ENCODE measurements at places on chromosomes 7 and 10.

DNA sequence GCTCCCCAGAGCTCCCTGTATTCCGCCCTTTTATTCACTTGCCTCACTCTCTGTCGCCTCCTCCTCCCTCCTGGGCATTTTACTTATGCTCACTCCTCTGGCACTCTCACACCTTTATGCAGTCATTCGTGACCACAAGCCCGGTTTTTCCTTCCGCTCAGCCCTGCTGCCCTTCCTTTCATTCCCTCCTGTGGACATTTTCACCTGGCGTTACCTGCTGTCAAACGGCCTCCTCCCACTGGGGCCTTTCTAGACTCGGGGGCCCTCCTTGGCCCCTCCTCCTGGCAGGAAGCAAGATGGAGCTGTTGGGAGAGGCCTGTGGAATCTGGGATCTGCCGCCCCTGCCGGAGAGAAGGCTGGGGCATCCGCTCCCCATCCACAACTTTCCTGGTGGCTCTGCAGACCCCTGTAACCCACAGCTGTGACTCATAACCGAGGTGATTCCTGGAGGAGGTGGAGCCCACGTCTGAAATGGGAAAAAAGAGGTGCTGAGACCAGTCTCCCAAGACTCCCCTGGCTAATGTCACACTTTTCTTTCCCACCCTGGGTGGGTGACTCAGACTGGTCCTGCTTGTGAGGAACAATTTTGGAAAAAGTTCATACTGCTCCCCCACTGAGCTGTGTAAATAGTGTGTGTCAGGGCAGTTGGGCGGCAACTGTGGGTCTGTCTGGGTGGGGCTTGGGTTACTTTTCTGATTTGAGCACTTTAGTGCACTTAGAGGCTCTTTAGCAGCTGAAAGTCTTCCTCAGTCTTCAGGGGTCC is 1.2 kb downstream of the VCL start:
- peak; percentile 94 for DNase-seq

DNA sequence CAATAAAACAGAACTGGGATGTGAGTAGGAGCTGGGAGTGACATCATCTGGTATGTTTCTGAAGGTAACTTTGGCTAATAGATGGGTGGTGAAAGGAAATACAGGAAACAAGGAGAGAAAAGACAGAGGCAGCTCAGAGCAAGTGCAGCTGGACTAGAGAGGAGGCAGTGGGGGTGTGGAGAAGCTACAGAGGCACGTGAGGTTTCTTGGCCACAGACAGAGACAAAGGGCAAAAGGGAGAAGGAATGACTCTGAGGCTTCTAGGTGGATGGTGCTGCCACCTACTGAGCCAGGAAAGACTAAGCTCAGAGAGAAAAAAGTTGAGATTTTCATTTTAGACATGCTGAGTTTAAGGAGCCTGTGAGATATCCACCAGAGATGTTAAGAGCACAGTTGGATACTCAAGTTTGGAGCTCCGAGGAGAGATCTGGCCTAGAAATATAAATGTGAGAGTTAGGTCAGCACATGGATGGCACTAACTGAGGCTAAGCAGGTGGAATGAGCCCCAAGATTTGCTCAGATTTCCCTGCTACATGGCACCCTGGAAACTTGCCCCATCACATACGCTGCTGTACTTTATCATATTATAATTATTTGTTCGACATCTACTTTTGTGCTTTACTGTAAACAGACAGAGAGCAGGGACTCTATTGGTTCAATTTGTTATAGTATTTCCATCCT is 293.0 kb upstream of the IMMP2L start:
- peak; percentile 89 for DNase-seq

GRCh38 chr10:72541337-72541736 is 84.5 kb downstream of the MICU1 start:
- no peak for DNase-seq

GRCh38 chr10:117318909-117319308 is 56.3 kb downstream of the PDZD8 start:
- no peak for DNase-seq

DNA sequence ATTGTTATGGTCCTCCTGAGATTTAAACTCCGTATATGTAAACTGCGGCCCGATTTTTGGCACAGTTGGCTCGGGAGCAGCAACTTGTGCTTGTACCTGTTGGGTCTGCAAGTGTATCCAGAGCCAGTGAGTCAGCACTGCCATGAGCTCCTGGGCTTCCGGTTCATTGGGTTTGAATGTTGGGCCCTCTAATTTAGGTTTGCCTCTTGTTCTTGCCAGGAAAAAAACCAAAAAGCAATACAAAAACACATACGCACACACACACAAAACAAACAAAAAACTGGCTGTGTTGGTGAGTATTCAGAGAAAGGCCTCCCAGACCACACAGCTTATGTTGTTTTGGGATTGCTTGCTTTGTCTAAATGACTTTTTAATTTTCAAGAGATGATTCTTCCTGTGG is 26.3 kb downstream of the SND1 start:
- DNase-seq: no peak

DNA sequence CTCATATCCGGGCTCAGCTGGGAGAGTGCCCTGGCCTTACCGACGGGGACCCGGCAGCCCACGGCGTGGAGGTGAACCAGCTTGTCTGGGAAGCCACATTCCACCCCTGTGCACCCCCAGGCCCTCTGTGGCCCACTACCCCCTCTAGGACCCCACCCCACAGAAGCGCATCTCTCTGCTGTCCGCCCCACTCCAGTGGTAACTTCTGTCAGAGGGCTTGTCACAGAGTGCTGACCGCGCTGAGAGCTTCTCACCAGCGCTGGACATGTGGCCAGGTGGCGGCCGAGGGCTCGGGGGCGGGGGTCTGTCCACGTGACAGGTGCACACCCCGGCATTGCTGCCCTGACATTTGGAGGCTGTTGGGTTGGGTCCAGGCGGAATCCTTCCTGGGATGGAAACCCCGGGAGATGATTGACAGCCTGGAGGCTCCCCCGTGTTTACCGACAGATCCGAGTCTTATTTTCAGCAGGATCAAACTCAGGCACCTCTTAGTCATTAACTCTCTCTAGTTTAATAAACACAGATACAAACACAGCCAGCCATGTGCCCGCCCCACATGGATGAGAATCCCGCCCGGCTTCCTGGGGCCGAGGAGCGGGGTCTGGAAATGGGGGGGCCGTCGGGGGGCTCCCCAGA is 5.1 kb downstream of the ELFN1 start:
- DNase-seq: no peak

- no peak for DNase-seq
These were observed 155.3 kb upstream of the AKR1E2 start for GRCh38 chr10:4670737-4671136.

DNA sequence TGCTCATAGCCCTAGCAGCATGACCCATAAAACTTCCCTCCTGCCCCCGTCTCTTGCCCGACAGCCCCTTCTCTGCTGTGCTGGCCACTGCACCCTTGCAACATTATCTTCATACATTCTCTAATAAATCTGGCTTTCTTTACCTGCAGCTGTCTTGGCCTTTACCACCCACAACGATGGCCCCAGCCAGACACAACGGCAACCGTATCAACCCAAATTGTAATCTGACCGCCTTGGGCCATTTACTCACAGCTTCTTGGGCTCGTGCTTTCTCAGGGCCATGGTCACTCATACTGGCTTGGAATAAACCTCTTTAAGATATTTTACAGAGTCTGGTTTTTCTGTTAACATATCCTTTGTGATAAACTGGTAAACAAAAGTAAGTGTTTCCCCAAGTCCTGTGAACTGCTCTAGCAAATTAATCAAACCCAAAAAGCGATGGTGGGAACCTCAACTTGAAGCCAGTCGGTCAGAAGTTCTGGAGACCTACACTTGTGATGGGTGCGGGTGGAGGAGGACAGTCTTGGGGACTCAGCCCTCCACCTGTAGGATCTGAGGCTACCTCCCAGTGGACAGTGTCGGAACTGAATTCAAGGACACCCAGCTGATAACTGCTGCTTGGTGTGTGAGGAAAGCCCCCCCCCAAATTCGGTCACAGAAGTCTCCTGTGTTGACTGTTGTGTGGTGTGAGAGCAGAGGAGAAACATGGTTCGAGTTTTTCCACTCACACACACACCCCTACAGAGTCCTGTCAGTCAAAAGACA is 87.6 kb upstream of the ATP6V0A4 start:
- no peak for DNase-seq

DNA sequence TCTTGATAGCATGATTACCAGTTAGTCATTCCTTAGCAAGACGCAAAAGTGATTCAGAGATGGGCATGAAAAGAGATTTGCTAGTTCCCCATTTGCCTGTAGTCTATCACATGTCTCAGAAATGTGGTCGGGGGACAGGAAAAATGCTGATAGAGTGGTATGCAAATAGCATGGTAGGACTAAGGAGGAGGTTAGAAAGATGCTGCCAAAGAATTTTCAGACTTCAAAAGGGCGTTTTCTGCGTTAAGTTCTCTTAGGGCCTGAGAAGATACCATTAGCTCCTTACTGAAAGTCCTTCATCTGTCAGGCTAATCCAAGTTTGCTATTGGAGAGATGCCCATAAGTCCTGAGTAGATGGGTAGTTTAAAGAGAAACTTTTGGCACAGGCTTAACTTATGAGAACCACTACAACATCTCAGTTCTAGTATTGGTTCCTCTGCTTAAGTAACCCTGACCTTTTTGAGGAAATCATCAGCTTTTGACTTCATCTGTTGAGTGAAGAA is 2.7 kb downstream of the CALD1 start:
- DNase-seq: peak; percentile 50

DNA sequence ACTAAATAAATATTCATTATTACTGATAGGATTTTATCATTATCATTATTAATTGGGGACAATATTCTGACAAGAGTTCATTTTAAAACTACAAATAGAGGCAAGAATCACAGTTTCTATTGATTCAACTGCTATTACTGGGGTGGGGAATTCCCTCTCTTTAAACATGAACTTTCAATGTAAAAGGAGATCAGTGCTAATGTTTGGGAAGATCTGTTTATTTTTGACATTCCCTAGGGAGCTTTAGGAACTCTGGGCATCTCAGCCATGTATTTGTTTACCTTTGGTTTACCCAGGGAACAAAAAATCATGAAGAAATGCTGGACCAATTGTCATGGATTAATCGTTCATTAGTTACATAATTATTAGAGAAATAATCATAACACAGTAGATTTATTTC is 443.2 kb upstream of the AKR1E2 start:
- DNase-seq: no peak

- no peak for DNase-seq
These were observed 118.1 kb downstream of the PRKCQ start for GRCh38 chr10:6461961-6462360.

DNA sequence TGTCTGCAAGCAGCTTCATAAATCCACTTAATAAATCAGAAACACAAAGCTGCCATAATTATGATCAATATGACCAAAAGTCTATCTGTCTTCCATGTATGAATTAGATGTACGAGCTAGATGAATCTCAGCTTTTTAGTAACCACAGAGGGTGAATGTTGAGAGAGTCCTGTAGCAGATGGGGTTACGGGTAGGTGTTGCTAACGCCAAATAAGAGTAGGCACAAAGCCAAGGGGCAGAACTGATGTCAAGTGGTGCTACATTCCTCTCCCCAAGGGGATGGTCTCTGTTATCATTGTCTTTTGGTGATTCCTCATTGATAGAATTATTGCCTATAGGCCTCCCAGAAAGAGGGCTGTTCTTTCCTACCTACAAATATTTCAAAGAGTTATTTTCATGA is 257.8 kb downstream of the PCLO start:
- no peak for DNase-seq

GRCh38 chr7:87152897-87153641 is 816 bp downstream of the DMTF1 start:
- no peak for DNase-seq

GRCh38 chr10:70880077-70880534 is 8.3 kb downstream of the PCBD1 start:
- DNase-seq: peak; percentile 95

- DNase-seq: peak; percentile 94
These were observed 106.2 kb upstream of the CELF2 start for GRCh38 chr10:10911471-10911921.

GRCh38 chr7:137418841-137419240 is 75.3 kb upstream of the PTN start:
- no peak for DNase-seq

DNA sequence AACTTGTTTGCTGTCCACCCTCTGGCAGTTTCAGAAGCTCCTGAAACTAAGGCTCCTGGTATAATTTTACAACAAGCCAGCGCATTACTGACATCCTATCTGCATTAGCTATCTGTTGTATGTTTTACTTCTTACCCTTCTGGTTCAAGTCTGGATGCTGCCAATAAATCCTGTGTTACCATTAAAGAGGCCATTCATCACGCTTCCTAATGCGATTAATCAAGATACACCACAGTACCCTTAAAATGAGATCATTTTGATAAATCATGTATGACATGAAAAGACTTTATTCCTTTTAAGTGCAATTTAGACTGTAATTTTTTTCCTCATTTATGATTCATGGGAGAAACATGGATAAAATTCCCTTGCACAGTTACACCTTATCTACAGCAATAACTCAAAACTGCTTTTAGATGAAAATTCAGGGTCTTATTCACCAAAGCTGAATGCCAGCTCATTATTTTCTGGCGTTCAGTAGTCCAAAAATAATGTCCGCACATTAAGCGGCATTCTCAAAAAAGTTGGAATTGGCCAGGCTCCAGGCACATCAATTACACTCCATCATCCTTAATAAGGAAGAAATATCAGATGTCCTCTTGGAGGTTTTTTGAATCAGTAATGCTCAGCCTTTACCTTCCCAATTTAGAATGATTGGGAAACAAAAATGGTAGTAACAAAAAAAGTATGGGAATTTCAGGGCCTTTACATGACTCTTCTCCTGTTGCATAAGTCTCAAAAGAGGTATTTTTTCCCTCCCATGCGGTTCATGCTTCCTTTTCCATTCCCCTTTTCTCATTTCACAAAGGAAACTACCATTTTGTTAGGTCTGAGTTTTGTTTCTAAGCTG is 878.5 kb downstream of the LRMDA start:
- DNase-seq: no peak

DNA sequence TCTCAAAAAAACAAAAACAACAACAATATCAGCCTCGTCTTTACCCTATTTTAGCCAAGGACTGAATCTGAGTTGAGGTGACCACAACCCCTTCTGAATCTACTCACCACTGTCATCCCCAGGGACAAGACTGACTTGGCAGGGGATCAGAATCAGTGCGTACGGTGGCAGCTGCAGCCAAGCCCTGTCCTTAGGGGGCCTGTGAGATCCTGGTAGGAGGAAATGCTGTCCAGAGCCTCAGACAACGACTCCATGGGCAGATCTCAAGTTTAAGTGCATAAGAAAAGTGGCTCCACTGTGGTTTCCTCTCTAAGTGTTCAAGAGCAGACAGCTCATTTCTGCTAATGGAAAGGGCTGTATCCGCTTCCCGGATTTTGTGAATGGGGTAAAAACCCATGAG is 22.4 kb upstream of the CYTH3 start:
- no peak for DNase-seq

DNA sequence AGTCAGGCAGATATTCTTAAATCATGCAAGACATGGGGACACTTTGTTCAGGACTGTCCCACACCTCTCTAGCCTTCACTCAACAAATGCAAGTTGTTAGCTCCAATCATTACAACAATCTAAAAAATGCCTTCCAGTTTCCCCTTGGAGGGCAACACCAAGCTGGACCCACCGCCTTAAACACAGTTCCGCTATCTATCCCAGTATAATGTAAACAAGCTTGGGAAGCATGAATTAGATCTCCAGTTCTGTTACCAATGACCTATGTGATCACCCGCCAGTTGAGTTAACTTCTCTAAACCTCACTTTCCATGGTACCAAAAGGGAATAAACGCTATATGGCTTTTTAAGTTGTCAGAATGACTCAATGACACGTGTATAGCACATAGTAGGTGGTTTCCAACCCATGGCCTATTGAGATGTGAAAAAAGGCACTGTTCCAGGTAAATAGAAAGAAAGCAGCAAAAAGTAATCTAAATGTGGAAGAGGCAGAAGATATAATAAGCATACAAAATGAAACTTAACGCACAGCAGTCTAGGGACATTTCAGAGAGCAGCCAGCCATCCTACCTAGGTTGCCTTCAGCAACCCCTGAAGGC is 2.4 kb upstream of the REEP3 start:
- no peak for DNase-seq
